Activated T-cell treated with anti-CD3 and anti-CD28 coated beads, Interleukin-2, amount 50 U/mL, for 1 hour (primary cell): ENCODE measurements at places on chromosomes 6 and 20.

DNA sequence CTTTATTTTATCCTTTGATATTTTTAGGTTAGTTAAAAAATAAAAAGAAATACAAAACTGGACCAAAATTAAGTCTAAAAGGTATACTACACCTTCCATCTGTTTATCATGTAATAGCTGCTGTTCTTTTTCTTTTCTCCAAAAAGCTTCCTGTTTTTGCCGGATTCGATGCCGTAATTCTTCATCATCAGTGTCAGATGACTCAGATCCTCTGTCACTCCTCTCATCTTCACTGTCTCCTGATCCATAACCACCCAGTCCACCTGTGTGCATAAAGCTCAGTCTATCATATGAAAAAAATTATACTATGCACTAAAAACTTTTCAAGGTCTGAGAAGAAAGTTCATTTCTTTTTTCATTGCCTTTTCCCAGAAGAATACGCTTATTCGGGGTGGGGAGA lies 8.5 kb upstream of the COQ3 start:
- no peak for DNase-seq

GRCh38 chr20:15141861-15142260 lies 804.4 kb upstream of the FLRT3 start:
- no peak for DNase-seq

GRCh38 chr6:19852090-19852457 lies 14.9 kb downstream of the ID4 start:
- no peak for DNase-seq

DNA sequence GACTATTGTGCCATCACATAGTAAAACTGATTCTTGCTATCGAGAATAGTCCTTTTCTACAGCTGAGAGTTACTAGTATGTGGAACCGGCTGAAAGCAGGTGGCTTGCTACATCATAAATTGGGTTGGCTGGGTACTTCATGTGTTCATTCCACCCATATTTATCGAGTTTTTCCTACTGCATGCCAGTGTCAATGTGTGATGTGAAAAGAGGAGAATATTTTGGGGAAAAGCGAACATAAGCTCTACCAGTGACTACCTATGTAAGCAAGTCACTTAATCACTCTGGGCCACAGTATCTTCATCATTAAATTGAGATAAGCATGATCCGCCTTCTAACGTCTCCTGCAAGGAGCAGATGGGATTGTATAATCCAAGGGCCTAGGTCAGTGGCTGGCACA lies 61.0 kb downstream of the TSHZ2 start:
- DNase-seq, result no peak

DNA sequence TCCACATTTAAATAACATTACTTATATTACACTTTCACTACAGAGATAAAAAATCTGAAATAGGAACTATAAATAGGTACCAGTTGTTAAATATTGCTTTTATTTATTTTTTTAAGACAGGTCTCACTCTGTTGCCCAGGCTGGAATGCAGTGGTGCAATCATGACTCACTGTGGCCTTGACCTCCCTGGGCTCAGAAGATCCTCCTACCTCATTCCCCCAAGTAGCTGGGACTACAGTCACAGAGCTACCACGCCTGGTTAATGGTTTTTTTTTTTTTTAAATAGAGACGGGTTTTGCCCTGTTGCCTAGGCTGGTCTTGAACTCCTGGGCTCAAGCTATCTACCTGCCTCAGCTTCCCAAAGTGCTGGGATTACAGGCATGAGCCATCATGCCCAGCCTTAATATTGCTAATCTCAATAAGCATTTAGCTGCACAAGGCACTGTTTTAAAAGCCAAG lies 17.3 kb downstream of the EEF1E1 start:
- DNase-seq, result no peak

- no peak for DNase-seq
Measured at GRCh38 chr6:24743265-24743943, 24.4 kb upstream of the C6orf62 start.

- no peak for DNase-seq
Measured at GRCh38 chr6:169019111-169019510, 234.5 kb downstream of the THBS2 start.

GRCh38 chr6:134768931-134769330 lies 181.0 kb downstream of the ALDH8A1 start:
- no peak for DNase-seq

- DNase-seq, result no peak
Measured at GRCh38 chr6:152462716-152463115, 174.4 kb downstream of the SYNE1 start.

DNA sequence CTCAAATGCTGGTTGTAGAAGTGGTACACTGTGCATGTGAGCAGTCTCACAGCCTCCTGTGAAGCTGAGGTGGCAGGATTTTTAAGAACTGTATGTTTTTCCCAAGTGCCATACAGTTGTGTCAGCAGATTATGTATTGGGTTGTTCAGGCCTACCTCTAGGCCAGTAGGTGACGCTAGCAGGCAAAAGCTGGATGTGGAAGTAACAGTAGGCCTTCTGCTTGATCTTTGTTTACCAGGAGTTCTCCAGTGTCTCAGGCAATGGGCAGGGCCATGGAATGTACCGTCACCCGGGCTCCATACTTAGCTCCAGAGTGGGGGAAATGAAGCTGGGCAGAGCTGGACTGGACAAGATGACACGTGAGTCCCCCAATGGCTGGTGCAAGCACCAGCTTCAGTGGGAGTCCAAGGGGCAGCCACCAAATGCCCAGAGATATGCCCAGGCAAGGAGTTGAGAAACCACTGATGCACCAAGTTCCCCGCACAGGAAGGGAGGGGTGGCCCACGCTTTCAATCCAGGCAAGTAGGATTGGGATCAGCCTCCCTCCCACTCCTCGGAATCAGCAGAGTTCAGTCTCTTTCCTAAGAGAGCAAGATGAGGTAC lies 289.7 kb downstream of the HTR1B start:
- DNase-seq, result no peak

DNA sequence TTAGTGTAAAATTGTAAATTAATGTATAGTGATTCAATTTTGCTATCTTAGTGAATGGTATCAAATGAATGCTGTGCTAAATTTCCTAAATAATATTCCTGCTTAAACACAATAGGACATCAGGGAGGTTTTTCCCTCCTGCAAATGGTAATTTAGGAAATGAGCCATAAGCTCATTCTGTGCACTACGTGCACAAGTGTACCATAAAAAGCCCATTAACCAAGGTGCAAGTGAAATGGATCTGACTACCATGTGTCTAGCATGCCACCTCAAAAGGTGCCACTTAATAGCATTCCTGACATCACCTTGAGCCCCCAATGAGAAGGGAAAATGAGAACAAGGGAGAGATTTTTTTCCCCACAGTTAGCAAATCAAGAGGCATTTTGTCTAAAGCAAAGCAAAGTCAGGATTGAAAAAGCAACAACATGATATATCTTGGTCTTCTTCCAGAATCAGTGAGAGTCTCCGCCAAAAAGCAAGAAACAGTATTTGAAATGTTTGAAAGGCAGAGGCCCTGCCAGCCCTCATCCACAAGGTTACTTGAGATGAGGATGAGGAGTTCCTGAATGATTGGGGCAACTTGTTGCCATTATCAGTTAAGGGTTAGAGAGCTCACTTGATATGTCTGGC lies 334.2 kb upstream of the RSPO3 start:
- DNase-seq, result no peak

DNA sequence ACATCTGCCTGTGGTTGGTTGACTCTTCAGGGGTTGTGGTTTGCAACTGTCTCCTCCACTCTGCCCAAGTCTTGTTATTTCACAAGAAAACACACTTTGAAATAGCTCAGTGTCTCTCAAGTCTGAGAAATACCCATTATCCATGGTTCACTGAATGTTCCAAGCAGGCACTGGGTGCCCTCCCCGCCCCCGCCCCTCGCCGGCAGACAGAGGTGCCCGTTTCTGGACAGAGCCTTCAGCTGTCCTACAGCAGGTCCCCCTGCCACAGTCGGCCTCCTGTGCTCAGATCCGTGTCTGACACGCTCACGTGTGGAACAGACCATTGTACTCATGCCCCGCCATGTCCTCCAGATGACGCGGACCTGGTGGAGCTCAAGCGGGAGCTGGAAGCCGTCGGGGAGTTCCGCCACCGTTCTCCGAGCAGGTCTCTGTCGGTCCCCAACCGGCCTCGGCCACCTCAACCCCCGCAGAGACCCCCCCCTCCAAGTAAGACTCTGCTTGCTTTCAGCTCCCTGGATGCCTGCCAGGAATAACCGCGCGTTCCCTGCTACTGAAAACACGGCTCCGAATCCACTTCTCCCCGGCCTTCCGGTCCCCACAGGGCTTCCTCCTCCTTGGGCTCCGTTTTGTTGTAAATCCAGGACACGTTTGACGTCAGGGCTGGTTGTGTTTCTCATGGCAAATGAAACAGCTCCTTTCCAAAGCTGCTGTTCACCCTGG lies 81.4 kb downstream of the SERAC1 start:
- no peak for DNase-seq

- DNase-seq, result no peak
Measured at GRCh38 chr6:30311101-30311500, 15.6 kb upstream of the TRIM39 start.

DNA sequence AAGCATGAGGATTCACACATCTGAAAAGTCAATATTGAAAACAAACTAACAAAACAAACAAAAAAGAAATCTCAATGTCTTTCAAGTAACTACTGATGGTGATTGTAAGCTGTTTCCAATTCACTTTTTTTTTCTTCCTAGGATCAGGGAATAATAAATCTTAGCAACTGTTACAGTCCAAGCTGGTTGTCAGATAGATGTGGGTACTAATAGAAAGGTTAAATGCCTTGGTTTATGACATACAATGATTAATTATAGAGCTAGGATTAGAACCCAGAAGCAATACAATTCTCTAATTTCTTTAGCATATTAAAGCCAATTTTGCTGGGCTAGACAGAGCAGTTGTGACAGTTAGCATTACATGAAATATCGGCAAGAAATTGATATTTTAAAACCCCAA lies 1301.6 kb downstream of the EPHA7 start:
- DNase-seq, result no peak

DNA sequence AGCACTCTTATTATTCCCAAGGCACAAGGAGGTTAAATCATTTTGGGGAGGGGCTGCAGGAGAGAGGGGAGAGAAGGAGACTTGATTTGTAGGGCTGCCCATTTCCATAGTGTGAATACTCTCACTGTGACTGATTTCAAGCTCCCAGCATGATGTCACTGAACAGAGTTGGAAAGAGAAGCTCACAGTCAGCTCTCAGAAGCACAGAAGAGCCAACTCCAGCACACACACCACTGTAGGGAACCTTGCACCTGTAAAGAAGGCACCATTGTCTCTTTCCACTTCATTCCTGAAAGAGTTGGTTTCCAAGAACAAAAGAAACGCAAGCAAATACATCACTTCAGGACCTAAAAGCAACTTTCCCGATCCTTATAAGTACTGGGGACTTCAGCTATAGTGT lies 12.7 kb upstream of the STK35 start:
- no peak for DNase-seq

- peak; percentile 68 for DNase-seq
Measured at GRCh38 chr6:90413867-90414266, 117.2 kb upstream of the BACH2 start.

DNA sequence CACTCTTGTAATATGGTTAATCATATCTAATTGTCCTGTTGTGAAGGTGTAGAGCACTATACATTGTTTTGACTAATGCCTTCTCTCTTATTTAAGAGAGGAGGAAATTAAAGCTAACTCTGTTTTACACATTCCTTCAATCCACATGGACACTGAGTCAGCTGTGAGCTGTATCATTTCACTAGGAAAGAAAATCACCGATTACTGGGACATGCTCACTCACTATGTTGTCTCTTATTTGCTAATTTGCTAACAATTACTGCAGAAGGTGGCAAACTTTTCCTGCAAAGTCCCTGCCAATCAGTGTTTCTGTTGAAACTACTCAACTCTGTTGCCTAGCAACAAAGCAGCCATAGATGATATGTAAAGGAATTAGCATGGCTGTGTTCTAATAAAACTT lies 98.2 kb downstream of the BCAS1 start:
- no peak for DNase-seq

DNA sequence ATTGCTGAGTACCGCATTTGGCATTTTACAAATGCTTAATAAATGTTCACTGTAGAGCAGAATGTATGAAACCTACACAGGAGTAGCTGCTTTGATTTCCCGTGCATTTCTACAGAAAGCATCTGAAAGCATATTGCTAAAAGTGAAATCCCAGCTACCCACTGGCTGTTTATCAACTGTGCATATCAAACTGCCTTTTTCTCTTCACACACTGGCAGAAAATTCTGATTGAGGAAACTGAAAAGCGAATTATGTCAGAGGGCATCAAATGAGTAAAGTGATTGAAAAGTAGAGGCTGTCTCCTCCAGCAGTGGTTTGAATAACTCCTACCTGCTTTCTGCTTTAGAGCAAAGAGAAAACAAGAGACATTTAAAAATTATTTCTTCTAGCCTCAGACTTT lies 28.0 kb downstream of the STX11 start:
- DNase-seq, result no peak

- DNase-seq, result no peak
Measured at GRCh38 chr6:40982917-40983316, 56.1 kb downstream of the UNC5CL start.

DNA sequence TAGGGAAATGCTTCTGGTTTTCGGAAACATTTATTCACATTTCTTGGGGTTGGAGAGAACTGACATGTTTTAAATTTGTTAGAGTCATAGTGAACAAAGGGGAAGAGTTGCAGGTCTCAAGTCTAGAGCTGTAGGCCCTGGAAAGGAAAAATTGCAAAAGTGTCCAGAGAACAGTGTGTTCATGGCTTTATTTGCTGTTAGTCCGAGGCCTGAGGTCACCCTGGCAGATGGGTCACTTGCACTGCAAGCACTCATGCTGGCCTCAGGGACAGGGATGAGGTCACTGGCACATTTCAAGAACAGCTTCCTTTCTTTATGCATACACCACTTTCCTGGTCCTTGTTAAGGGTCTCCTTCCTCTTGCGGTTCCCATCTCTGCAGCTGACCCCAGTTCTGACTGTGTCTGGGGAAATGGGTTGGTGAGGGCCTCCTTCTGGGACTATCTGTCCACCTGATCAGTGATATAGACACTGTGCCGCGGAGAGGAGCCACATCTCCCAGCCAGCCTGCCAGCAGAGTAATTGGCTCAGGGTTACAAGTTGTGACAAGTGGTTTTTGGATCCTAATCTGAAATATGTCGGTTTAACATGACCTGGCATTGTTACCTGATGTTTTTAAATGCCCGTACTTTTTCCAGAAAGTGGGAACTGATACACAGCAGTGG lies 194.0 kb downstream of the EYA4 start:
- no peak for DNase-seq

GRCh38 chr20:49916146-49917002 lies 1.0 kb upstream of the SPATA2 start:
- DNase-seq, result no peak

- no peak for DNase-seq
Measured at GRCh38 chr20:17870086-17870740, 98.4 kb downstream of the SNX5 start.

- no peak for DNase-seq
Measured at GRCh38 chr6:141677598-141678211, 455.0 kb upstream of the GJE1 start.
